ENCODE measurements at places on chromosomes 7 and 10. TPM values are rescaled to one million over a fixed set of nuclear protein-coding genes. Genes with fewer than 3 reads are reported as not detected.

GNG11 gene
- total RNA-seq = not detected

CLDN4 gene
- total RNA-seq = 0.27 TPM

GIMAP4 gene
- 311 TPM for total RNA-seq

NKX2-3 gene
- total RNA-seq = not detected

PON1 gene
- total RNA-seq = not detected

SCART1 gene
- 4.5 TPM for total RNA-seq

SPDYE2 gene
- total RNA-seq = 0.15 TPM

INSYN2A gene
- not detected for total RNA-seq

MDFIC gene
- total RNA-seq = 91.2 TPM

FAM25A gene
- total RNA-seq = not detected

SND1 gene
- total RNA-seq = 163 TPM

UNCX gene
- not detected for total RNA-seq

CALCR gene
- total RNA-seq = not detected

Data from activated CD4-positive, alpha-beta T cell treated with anti-CD3 and anti-CD28 coated beads, Interleukin-2, amount 10 ng/mL, durations not matched to agents 7 days and 5 days (primary cell).